Effector memory CD4-positive, alpha-beta T cell (primary cell): ENCODE measurements at places on chromosomes 12 and 14.

- DNase-seq, result no peak
Measured at GRCh38 chr14:98160901-98161300, 1111.1 kb downstream of the BCL11B start.

DNA sequence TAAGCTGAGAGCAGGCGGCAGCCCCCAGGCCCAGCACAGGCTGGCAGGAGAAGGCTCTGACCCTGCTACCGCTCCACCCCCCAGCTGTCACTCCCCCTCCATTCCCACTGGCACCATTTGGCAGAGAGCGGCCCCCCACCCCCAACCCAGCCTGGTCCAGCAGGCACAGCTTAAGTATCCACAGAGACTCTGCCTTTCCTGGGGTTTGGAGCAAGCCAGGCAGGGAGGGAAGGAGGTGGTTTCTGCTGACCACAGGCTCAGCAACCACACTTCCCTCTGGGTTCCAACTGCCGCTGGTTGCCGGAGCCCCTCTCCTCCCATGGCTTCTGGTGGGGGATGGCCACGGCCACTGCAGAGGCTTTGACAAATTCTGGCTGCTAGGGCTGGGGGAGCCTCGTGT lies 30.5 kb upstream of the CCND2 start:
- no peak for DNase-seq

GRCh38 chr12:2819810-2820209 lies 7.3 kb downstream of the ITFG2 start:
- no peak for DNase-seq

DNA sequence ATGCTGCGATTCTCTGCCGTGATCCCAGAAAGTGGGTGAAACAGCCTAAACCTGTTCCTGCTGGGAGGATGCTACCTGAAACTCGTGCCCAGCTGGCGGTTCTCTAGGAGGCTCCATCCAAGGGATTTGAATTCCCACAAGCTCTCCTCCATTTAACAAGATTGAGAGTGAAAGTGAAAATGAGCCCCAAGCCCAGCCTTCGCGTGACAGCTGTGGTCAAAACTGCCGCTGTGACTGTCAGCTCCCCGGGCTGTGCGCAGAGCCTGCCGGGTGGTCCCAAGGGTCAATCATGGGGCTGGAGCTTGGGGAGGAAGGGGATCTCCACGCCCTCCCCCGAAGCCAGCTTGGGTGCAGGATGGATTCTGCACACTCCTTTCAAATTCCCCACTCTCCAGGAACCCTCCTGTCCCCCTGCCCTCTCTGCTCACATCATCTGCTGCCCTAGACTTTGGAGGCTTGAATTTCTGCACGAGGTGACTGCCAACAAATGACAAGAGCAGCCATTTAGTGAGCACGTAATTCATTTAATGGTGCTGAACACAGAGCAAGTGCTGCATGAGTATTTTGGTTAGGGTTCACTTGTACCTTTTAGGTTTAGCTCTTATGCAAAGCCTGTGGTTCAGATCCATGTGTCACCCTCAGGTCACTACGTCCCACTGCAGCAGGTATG lies 5.3 kb downstream of the ASB2 start:
- no peak for DNase-seq

DNA sequence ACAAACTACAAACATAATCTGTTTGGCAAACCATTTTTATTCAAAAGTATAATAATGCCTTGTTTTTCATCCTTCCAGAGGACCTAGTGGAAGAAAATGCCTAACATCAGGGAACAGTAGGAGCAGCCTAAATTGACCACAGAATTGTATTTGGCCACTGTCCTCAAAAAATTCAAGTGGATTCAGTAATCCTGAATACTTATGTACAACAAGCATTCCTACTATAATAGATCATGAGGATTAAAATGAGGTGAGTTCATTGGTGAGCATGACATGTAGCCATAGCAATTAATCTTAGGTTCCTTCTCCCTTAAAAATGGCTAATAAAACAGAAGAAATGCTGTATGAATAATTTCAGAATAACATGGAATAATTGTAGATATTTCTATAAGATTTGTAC lies 209.3 kb downstream of the DAD1 start:
- no peak for DNase-seq

GRCh38 chr12:42003031-42003430 lies 141.6 kb downstream of the GXYLT1 start:
- no peak for DNase-seq

DNA sequence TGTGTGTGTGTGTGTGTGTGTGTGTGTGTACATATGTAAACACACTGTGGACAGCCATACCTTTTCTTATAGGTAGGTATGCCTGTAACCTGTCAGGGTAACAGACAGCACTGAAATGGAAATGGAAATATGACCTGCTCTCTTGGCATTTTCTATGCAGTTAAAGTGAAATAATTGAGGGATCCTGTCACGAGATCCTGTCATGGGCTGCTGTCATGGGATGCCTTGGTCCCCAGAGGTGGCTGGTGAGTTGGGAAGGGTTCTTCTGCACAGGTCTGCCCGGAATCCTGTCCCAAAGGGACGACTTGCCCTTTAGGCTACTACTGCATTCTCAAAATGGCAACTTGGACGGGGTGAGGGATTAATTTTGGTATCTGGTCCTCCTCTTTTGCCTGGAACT lies 47.3 kb downstream of the ELK3 start:
- DNase-seq, result no peak

- DNase-seq, result no peak
Measured at GRCh38 chr12:10453156-10453555, at the start of gene KLRC1. Gene KLRC1, minus strand, starts transcription at chr12:10453377. Its CDS starts 2,221 bp downstream, at chr12:10451156.

DNA sequence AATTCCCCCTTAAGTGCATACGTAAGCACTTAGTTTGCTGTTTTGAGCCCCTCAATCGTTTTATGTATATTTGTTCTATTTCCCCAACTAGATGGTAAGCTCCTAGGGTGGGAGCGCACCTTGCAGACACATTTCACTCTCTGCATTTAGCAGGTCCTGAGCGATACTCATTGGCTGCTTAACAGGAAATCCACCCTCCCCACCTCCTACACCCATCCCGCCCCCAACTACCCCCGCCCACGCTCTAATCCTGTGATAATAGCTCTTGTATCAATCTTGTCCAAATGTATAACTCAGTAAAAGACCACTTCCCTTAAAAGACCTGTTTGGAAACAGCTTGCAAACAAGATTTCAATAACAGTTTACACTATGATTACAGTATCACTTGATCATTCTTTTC lies 8.1 kb downstream of the LPAR5 start:
- no peak for DNase-seq

GRCh38 chr12:103865151-103865730 lies 24.2 kb upstream of the NT5DC3 start:
- DNase-seq, result no peak

- DNase-seq, result no peak
Measured at GRCh38 chr14:54083549-54084239, 127.1 kb upstream of the BMP4 start.

GRCh38 chr12:93167331-93167730 lies 210.4 kb upstream of the NUDT4 start:
- DNase-seq, result no peak

GRCh38 chr12:12881151-12881909 lies 10.0 kb upstream of the GPRC5A start:
- no peak for DNase-seq

- DNase-seq, result no peak
Measured at GRCh38 chr12:112283546-112283945, 98.7 kb downstream of the HECTD4 start.

DNA sequence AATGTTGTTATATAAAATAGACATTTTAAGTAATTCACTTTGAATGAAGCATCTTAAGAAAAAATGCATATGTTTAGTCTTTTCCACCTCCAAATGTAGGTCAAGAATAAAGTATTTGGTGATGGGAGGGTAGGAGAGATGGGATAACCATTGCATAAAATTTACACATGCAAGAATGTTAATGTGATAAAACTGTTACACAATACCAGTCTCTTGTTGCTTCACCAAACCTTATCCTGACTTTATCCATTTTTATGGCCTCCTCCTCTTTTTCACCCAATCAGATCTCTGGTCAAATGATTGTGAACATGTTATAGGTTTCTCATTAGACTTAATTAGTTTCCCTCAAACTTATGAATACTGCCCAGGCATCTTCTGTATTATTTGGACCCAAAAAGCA lies 994.5 kb upstream of the FLRT2 start:
- no peak for DNase-seq

GRCh38 chr12:91717804-91718203 lies 427.8 kb downstream of the BTG1 start:
- DNase-seq, result no peak

DNA sequence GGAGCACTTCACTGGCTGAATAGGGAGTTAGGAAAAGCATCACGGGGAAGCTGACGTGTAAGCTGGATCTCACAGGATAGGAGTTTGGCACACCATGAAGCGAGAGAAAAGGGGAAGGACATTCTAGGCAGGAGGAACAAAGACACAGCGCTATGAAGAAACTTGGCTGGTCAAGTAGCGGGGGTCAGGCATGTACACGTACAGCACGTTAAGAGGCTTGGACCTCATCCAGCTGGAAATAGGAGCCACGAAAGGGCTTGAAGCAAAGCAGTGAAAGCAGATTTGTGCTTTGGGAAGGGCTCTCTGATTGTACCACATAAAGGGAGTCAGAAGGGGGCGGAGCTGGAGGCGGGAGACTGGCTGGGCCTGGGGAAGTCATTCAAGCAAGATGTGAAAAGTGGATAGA lies 19.6 kb upstream of the GALNT8 start:
- no peak for DNase-seq

DNA sequence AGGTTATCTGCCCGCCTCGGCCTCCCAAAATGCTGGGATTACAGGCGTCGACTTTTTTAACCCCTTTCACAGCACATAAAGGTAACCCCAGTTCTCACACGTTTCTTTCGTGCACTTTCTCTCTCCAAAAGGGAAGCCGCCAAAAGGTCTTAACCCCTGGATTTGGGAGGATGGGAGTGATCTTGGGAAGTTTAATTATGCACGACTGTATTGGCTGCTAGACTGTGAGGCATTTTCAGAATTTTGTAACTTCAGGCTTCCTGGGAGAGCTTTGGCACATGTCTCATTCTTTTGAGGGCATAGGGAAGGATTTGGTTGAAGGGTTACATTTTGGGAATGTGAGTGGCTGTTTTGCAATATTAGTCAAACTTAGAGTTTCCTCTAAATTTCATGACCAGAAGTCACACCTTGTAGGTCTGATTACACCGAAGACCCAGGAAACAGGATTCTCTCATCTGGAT lies 1.4 kb upstream of the SMARCC2 start:
- no peak for DNase-seq

DNA sequence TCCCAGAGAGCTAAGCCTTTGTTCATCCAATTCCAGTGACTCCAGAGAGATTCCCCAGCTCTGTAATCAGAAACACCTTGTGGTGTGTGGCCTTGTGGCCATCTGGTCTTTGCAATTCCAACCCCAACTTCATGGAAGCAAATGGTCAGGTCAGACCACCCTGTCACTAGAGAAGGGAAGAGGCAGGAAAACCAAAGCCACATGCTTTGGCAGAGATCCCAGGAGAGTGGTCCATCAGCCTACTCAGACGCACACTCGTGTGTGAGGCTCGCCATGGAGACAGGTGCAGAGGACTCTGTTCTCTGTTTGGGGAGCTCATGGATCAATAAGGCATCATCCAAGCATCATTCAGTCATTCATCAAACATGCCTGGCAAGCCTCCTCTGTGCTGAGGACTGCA lies 46.2 kb upstream of the TUNAR start:
- DNase-seq, result no peak

DNA sequence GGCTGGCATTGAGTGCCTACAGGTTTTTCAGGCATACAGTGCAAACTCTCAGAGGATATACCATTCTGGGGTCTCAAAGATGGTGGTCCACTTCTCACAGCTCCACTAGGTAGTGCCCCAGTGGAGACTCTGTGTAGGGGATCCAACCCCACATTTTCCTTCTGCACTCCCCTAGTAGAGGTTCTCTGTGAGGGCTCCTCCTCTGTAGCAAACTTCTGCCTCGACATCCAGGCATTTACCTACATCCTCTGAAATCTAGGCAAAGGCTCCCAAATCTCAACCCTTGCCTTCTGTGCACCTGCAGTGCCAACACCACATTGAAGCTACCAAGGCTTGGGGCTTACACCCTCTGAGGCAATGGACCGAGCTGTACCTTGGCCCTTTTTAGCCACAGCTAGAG lies 179.2 kb downstream of the CCDC91 start:
- DNase-seq, result no peak

- DNase-seq, result no peak
Measured at GRCh38 chr12:47768323-47768811, 4.7 kb upstream of the SLC48A1 start.

- DNase-seq, result no peak
Measured at GRCh38 chr12:132099739-132100138, 44.4 kb downstream of the DDX51 start.
